ENCODE measurements at places on chromosomes 3 and 15.

DNA sequence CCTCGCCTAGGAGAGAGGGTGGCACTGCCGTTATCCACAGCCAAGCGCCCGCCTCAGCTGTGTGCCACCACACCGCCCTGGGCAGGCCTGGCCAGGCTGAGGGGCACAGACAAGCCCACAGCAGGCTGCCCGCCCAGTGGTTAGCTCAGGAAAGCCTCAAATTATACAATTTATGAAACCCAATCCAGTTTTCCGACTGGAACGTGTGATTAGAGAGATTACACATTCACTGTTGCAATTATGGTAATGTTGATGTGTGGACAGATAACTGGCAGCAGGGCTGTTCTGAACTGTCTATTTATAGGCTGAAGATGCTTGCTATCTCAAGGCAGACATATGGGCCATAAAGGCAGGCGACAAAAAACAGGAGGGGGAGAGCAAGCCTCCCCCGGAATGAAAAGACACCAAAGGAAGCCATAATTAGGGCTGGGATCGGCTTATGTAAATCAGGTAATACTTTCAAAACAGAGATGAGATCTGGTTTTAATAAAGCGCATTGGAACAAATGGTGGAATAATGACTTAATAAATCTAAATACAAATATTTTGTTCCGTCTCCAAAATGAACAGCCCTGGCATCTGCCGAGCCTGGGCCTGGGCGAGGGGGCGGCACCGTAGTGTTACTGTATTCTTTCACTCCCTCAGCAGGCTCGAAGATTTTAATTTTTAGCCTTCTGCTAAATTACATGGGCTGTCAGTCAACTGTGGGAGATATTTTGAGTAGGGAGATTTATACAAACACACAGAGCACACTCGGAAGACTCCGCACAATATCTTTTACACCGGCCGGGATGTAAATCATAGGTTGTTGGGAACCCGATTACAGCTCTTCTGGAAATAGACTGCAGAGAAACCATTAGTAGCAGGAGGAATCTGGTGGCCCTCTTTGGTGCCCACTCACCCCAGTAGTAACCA, 103.1 kb upstream of the TLE3 start:
- DNase-seq: no peak

DNA sequence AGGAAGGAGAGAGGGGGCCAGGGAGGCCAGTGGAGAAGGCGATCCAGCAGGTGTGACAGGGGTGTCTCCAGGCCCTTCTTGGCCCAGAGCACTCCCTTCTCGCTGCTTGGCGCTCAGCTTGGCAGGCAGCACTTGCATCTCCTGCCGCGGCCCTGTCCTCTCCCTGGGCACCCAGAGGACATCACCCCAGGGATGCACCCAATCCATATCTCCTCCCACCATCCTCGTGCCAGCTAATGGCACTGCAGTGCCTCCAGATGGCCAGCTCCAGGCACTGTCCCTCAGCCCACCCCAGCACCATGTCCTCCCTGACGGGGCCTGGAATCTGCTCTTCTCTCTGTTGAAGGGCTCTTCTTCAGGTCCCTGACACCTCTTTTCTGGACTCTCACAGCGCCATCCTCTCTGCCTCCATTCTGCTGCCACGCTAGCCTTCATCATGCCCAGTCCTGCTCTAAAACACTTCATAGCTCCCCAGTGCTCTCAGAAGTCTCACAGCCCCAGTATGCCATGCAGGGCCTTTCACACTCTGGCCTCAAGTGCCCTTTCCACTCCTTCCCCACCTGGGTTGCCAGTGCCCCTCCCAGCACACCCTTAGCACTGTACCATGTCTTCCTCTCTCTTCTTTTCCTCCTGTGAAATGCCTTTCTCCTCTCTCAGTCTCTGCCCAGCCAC, 106.8 kb upstream of the SLC6A11 start:
- no peak for DNase-seq

DNA sequence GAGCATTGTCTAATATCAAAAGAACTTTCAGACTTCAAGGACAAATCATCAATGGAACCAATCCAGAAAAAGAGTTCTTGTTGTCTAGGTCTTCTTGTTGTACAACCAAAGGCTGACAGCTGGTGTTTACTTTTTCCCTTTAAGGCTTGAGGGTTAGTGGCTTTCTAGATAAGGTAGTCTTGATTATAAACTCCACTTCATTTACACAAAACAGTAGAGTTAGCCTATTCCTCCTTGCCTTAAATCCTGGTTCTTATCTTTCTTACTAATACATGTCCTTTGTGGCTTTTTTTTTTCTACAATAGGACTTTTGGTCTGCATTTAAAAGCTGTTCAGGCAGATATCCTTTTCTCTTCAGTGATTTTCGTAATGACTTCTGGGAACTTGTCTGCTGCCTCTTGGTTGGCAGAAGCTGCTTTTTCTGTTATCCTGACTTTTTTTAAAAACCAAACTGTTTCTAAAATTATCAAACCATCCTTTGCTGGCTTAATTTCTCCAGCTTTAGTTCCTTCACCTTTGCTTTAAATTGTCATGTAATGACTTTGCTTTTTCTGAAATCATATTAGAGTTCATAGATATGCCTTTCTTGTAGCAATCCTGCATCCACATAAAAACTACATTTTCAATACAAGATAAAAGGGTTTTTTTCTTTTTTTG, 44.8 kb downstream of the STRIT1 start:
- DNase-seq: no peak

DNA sequence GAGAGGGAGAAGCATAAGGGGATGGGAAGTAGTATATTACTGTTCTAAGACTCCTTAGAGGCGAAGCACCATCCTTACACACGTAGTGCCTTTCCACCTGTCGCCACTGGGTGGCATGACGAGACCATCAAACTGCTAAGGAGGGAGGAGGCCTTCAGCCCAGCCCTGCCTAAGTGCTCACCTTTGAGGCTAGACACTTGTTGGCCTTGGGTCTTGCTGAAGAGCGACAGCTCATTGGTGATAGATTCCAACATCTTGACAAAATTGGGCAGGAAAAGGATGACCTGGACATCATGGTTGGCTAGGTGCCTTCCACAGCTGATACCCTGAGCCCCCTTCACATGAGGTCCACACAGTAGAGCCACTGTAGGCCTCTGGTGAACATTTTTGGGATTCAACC, 19.6 kb downstream of the CLK3 start:
- peak; percentile 56 for DNase-seq

- DNase-seq: no peak
These were observed 545.6 kb upstream of the ZNF385D start for GRCh38 chr3:22296601-22297000.

DNA sequence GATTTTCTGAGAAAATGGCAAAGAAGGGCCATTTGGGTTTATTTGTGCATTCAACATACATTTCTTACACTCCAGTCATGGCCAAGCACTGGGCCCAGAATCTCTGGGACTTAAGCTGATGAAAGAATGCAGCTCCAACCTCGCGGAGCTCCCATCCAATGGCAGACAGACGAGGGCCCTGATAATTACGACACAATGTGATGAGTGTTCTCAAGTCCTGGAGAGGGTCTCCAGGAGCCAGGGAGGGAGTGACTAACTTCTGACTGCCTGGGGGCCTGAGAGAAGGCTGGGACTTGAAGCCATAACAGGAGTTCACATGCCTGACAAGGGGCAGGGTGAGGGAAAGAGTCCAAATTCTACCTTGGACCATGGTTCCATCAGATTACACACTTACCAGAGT, 42.6 kb upstream of the BNC1 start:
- DNase-seq: no peak

- DNase-seq: no peak
These were observed 422.6 kb upstream of the ARPP21 start for GRCh38 chr3:35216501-35217266.

All from GM12891 (cell line).